ENCODE measurements at places on chromosomes 12 and 14.
A peak's percentile ranks its signal among the peaks of the same experiment; 100 is the strongest.

- no peak for DNase-seq
Observed at GRCh38 chr12:128684352-128684751, 139.4 kb downstream of the SLC15A4 start.

- DNase-seq, result no peak
Observed at GRCh38 chr14:54649056-54649455, 82.1 kb downstream of the SAMD4A start.

DNA sequence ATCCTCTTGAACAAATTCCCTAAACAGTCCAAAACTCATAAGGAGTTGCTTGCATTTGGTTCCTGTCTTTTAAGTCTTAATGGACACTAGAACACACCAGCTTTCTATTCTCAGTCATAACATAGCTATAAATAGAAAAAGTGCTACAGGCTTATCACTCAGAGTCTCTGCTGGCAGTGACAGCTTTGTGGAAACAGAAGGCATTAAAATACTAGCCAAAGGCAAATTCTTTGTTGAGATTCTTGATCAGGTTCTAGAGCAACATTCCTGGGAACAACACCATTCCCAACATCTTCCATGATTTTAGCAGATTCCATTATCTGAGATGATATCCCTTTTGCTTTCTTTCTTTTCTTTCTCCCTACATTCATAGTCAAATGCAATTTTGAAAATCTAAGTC lies 207.7 kb upstream of the PLEKHG7 start:
- no peak for DNase-seq

- DNase-seq, result no peak
Observed at GRCh38 chr12:121392325-121392716, 7.6 kb upstream of the RNF34 start.

DNA sequence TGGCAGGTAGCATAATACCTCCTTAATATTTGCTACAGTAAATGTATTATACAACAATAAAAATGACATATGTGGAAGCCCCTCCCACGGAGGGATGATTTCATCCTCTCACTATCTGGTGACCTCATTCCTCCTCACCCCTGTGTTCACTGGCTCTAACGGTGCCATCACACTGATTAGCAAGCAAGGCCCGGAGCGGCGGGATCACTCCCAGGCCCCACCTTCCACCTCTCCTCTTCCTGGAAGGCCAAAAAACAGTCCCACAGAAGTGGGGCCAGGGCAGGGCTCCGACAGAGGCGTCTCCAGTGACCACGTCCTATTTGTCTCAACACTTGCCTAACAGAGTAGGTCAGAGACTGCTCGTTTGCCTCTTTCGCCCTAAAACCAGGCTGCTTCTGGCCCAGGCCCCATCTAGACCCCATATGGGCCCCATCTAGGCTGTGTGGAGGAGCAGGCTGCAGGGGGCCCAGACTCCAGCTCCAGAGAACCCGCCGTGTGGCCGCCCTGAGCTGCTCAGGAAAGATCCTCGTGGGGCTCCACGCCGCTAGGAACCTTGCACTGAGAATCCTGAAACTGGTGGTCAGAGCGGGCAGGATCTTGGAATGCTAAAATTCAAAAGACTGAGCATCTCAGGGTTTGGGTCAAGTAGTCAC lies 3.7 kb downstream of the SELPLG start:
- DNase-seq, result no peak

DNA sequence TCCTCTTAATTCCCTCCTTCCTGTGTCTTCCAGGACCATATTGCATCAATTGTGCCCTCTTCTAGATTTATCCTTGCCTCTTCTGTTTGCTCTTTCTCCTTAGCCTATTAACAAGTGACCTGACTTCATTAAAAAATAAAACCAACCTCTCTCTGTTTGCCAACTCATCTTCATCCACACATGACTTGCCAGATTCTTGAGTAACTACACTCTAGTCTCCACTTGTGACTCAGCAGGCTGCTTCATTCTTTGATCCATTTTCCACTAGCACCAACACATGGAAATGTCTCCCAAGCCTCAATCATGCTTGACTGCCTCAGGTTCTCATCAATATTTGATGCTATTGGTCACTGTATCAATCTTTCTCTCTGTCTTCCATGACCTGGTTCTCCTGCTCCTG lies 492.4 kb upstream of the TMPO start:
- no peak for DNase-seq

GRCh38 chr14:100152091-100152490 lies 7.4 kb downstream of the DEGS2 start:
- no peak for DNase-seq

DNA sequence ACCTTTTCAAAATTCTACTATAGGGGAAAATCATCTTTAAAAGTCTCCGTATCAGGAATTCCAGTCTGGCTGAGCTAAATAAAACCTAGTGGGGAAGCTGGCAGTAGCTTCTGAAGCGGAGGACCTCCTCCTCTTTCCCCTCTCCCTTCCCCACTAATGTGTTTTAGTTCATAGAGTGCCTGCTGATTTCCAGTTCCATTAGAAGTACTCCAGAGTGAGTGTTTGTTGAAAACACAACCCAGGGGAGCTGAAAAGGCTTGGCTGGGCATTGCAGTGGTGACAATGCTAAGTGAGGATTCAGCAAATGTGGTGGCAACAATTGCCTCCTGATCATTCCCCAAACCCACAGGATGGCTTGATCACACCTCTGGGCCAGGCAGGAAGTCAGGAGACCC lies 144.2 kb upstream of the FRMD6 start:
- peak; percentile 96 for DNase-seq

GRCh38 chr14:99590746-99591555 lies 13.1 kb downstream of the CCDC85C start:
- DNase-seq, result no peak

- DNase-seq, result no peak
Observed at GRCh38 chr12:26088998-26089397, 35.8 kb downstream of the BHLHE41 start.

DNA sequence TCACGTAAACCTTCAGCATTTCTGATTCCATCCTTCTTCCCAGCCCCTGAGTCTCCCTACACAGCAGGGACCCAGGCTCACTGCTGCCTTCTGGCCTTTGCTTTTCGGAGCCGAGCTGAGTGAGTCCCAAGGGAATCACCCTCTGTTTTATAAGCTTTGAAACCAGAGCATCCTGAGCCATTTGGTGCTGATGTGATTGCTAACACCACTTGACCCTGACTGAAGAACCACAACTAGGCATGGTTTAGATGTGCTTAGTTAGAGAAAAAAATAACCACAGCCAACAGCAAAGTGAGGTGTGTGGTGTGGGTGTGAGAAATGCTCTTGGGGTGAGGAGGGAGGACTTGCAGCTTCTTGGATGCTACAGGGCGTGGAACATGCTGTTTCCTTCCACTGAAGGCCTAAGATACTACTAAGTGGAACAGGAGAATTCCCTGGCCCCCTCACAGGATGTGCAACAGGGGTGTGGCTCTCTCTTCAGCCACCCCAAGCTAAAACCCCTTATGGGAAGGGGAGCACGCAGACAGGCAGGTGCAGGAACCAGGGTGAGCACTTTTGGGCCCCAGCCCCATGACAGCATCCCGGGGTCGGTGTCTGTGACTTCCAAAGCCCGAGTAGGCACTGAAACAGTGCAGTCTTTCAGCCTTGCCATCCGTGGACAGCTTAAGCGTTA lies at the start of gene TC2N:
TC2N (minus strand) TSS at position 221 of the 673 bp plus-strand sequence. CDS start 53,767 bp downstream, outside the sequence.
- DNase-seq, result no peak

GRCh38 chr14:87940382-87940781 lies 52.6 kb downstream of the GALC start:
- no peak for DNase-seq

DNA sequence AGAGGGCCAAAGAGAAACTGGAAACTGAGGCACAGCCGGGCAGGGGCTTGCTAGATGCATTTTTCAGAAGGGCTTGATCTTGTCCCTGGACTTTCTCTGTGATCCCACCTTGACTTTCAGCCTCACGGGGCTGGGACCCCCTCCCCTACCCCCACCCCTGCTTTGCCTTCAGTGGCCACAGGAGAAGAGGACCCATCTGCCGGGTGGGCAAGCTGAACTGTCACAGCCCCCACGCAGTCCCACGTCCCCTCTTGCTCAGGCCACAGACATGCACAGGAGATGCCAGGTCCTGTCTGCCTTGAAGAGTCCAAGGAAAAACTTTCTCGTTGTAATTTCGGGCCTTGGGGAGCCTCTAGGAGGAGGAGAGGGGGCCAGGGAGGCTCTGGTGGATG lies 158.9 kb downstream of the KIF26A start:
- DNase-seq, result no peak

Data from NCI-H187 treated with DMSO at 0.1 percent for 48 hours (cell line).